ENCODE measurements at places on chromosomes 6 and 20. TPM values are rescaled to one million over a fixed set of nuclear protein-coding genes. Genes with fewer than 3 reads are reported as not detected.

The JAG1 gene
- total RNA-seq: 52.7 TPM

The SCRT2 gene
- total RNA-seq: not detected

The EFCAB8 gene
- not detected for total RNA-seq

The PRL gene
- total RNA-seq: not detected

The PGC gene
- total RNA-seq: not detected

The FHL5 gene
- not detected for total RNA-seq

The GLP1R gene
- total RNA-seq: not detected

Measured in A549 treated with DMSO at 1 μM for 4 hours (cell line).